ENCODE measurements at places on chromosomes 5 and 9. TPM values are rescaled to one million over a fixed set of nuclear protein-coding genes. Genes with fewer than 3 reads are reported as not detected.

The DNAJA1 gene
- 68.3 TPM for total RNA-seq

The OR13F1 gene
- not detected for total RNA-seq

The SKIC3 gene
- total RNA-seq: 38.2 TPM

- no peak overlapping the region for H3K27ac ChIP-seq
- no peak for DNase-seq
- no peaks in the 10 kb centered on the region for H3K27me3 ChIP-seq
- no peaks in the 10 kb centered on the region for H3K4me1 ChIP-seq
- no peak overlapping the region for H3K4me3 ChIP-seq
Observed at GRCh38 chr5:105619725-105620124, 2051.0 kb downstream of the EFNA5 start.

- H3K36me3 ChIP-seq: no peaks in the 10 kb centered on the region
- DNase-seq: no peak
- peaks cover 14% of the 10 kb centered on the region for H3K27me3 ChIP-seq
- no peak overlapping the region for H3K27ac ChIP-seq
- no peaks in the 10 kb centered on the region for H3K4me1 ChIP-seq
Observed at GRCh38 chr5:62143268-62144229, 162.5 kb upstream of the KIF2A start.
